NCI-H1930 (cell line): ENCODE measurements at places on chromosomes 1 and 21.

- no peak for DNase-seq
These were observed 9.9 kb downstream of the CFAP410 start for GRCh38 chr21:44329086-44329889.

GRCh38 chr1:206082831-206083695, 30.1 kb downstream of the RHEX start:
- DNase-seq = no peak

GRCh38 chr1:213564215-213564659, 423.5 kb upstream of the PROX1 start:
- DNase-seq = no peak

DNA sequence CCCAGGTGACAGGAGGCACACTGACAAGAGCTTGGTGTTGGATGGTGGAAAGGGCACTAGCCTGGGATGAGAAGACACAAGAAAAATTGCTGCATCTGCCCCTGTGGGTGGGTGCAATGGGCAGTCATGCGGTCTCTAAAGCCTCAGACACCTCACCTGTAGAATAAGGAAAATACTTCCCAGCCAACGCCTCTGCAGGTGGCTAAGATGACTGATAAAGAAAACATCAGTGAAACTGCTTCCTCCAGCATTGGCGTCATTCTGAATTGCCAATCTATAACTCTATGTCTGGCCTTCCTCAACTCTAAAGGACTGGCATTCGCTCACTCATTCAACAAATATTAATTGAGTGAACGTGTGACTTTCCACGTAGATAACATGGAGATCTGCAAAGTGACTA, 100.4 kb upstream of the F3 start:
- no peak for DNase-seq

DNA sequence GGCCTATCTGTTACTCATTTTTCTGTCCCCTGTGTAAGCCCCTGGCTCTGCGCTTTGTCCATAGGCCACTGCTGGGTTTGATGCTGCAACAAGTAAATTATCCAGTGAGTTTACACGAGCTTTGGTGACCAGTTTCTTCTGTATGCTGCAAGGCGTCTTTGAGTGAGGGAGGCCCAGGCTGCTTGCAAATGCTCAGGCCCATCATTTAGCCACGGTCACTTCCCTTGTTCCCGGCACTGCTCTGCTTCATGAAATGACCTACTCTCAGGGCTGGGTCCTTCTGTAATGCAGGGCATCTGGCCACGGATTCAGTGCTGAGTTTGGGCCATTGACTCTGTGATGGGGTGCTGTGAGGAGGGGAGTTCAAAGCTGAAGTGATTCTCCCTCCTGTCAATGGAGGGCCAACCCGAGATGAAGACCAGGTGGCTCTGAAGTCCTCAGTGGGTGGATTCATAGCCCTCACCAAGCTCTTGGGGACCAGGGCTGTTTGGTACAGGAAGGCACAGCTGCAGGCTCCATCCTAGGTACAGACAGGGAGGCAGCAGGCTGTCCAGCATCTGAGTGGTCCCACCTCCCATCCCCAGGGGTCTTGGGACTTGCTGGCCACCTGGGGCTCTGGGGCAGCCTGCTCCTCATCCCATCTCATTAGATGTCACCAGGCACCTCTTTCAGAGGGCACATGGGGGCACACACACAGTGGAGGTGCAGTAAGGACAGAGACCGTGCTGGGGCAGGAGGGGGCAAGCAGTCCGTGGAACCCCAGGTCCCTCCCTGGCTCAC, 21.7 kb downstream of the LHX4 start:
- no peak for DNase-seq

DNA sequence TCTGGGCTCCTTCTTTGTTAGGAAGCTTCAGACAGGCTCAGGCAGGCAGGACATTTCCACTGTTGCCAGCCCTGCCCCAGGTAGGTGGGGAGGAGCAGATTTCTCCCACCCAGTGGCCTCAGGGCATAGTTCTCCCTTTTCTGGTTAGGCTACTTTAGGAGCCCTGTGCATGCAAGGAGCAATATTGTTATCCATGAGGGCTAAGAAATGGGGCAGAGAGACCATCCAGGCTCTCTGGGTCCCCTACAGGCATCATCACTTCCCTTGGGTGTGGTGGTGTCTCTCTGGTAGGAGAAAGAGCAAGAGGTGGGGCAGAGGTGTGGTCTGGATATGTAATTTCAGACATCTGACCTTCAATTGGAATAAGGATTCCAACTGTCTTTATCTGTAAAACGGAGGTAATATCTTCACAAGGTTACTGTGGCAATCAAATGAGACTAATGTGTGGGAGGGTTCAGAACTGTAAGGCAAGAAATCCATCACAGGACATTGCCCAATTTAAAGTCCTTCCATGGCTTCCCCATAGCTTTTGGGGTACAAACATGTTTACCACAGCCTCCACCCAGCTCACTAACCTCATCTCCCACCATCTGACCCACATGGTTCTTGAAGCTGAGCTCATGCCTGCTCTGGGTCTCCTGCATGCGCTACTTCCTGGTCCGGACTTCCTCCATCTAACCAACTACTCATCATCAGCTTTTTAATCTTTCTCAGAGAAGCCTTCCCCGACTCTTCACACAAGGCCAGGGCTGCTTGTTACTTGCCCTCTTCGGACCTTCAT, 26.1 kb downstream of the PCAT6 start:
- DNase-seq = no peak

- no peak for DNase-seq
These were observed 3.1 kb upstream of the TINAGL1 start for GRCh38 chr1:31573261-31573660.

DNA sequence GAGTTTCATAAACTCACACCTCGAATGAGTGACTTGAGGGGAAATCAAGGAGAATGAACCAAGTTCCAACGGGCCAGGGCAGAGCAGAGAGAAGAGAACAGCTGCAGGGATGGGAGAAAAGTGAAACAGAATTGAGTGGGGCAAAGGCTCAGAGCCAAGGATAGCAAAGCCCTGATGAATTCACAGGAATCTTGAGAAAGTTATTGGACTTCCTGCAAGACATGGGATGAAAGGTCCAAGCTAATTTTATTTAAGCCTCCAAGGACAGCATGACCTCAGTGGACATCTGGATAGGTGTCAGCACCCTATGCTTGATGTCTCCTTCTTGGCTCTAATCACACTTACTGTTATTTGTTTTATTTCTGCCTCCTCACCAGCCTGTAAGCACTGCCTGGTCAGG, 43.0 kb upstream of the RAVER2 start:
- DNase-seq = no peak

- no peak for DNase-seq
These were observed 136.5 kb downstream of the ZZZ3 start for GRCh38 chr1:77545970-77546369.

- no peak for DNase-seq
These were observed 92.5 kb downstream of the LACTBL1 start for GRCh38 chr1:22880174-22880601.

- no peak for DNase-seq
These were observed 88.4 kb downstream of the RUNX1 start for GRCh38 chr21:34960687-34961086.

DNA sequence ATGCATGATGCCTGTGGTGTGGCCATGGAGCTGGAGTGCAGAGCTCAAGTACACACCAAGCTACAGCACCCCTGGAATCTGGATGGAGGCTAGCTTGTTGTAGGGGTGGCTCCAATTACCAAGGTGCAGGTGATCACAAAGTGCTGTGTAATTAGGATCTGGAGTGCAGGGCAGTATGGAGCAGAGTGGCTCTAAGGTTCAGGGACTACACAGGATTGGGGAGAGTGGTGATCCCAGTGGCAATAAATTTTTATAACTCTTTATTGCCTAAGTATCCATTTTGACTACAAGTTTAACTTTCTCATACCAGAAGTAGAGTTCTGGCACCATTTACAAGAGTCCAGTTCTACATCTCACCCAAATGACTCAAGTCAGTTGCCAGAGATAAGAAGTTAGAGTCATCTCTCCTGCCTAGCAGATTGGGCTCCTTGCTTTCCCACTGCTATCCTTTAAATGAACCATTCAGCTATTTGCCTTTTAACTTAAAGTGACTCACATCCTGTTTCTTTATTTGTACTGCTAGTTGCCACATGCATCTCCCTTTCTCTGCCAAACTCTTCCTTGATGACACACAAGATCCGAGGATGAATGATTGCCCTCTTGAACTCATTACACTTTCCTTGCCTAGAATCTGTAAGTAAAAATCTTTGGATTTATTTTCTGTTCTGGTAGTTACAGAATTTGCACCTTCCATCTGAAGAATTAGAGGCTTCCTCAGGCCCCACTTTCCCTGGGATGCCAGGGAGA, 427.2 kb downstream of the KCNT2 start:
- DNase-seq = no peak

DNA sequence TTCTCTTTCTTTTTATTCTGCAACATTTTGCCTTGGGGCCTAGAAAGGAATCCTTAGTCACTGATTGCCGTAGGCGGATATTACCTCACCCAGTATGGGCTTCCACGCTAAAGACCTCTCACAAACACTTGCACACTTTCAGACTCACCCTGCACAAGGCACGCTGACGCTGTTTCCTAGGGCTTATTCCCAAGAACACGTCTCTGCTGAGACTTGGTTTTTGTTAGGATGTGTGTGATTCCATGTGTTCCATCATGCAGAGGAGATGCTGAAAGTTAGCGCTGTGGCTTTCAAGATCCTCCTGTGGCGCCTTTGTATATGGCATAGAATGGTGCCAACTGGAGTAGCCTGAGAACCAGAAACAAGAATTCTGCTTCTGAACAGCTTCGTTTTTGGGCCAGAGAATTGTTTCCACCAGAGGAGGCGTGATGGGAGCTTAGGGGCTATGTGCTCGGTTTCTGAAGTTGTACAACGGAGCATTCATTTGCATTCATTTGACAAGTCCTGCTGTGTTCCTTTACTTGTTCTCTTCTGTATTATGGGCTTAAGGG, 297.0 kb downstream of the DISC1 start:
- DNase-seq = no peak

DNA sequence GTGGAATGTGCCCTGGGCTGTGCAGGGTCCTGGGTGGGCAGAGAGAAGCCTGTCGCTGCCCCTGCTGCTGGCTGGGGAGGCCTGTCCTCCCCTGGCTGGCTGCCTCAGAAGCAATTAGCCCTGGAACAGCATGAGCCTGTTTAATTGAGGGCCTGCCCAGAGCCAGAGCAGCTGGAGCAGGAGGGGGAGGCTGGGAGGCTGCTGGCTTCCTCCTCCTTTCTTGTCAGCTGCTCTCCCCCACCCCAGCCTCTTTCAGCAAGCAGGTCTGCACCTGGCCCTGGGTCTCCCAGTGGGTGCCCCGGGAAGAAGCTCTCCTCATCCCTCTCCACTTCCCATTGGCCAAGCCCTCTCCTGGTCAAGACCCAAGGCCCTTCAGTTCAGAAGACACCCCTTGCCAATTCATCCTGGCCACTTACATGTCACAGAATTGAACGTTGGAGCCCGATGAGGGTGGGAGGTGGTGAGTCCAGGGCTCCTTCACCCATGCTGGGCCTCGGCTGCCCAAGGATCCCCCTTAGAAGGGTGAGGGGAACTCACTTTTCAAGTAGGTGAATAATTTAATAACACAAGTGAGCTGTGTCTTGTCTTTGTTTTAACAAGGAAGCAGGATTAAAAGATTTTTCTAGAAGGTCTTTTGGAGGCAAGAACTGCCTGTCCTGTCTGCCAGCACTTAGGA, 13.2 kb downstream of the AMPD2 start:
- DNase-seq = no peak

- no peak for DNase-seq
These were observed 48.0 kb downstream of the EDN2 start for GRCh38 chr1:41436281-41437010.

DNA sequence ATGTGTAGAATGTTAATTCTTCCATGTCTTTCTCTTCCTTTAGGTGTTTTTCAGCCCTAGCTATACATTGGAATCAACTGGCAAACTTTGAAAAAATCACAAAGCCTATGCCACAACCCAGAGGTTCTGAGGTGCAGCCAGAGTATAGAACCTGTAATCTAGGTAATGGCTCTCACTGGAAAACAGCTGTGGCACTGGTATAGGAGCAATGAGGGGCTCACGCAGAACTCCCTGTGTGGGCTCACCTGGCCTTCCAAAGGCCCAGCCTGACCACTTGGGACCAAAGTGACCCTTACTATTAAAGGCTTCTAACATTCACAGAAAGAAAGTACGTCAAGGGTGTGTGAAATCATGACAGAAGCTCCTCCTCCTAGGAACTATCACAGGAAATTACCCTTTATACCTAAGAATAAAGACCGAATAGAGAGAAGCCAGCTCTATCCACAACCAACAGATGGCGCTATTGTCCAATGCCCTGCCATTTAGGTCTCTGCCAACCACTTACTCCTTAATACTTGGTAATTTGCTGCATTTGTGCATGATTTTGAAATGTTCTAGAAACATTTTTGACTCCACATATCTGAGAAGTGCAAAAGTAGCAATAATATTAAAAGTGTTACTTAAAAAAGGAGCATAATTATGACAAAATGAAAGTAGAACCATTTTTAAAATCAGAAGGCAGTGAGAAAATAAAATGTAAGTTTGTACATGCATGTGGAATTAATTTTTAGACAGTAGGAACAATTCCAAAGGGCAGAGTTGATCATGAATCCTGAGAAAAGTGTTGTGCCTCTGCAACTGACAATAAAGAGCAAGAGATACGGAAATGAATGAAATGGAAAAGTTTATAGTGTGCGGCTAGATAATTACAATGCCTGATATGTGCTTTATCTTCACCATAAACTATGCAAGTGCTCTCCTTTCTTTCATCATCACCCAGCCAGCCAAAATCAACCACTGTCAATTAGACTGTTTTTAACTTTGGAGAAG, 93.1 kb upstream of the HAO2 start:
- no peak for DNase-seq

- DNase-seq = no peak
These were observed 21.6 kb downstream of the PLPP3 start for GRCh38 chr1:56557746-56558145.

GRCh38 chr1:83818916-83819315, 180.0 kb downstream of the TTLL7 start:
- no peak for DNase-seq

GRCh38 chr1:59156051-59156450, 140.8 kb upstream of the FGGY start:
- DNase-seq = no peak

DNA sequence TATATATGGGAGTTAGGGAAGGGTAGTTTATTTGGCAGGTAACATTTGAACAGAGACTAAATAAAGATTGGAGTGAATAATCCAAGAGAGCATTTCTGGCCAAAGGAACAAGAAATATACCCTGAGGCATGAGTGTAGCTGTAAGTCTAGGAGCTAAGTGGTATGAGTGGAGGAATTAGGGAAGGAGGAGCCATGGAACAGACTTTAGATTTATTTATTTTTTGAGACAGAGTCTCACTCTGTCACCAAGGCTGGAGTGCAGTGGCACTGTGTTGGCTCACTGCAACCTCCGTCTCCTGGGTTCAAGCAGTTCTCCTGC, 18.4 kb downstream of the CAPZA1 start:
- DNase-seq = no peak
